ENCODE measurements at places on chromosomes 1 and 21.

GRCh38 chr1:67748630-67749029, 63.6 kb downstream of the GADD45A start:
- DNase-seq, result no peak

DNA sequence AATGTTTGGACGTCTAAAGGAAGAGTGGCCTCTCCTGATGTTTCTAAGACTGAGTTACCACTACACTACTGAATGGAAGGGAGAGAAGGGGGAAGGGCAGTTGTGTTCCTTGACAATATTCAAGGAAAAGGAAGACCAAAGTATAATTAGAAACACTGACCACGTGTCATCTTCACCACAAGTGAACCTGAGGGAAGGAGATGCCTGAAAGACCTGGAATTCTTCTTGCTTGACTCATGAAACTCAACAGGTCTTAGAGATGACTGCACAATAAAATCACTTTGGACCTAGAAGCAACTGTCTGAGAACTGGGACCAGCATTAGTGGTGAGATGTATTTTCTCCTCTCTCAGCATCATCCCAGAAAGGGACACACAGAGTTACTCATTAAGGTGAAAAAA, 56.7 kb downstream of the PTPN14 start:
- DNase-seq, result no peak

DNA sequence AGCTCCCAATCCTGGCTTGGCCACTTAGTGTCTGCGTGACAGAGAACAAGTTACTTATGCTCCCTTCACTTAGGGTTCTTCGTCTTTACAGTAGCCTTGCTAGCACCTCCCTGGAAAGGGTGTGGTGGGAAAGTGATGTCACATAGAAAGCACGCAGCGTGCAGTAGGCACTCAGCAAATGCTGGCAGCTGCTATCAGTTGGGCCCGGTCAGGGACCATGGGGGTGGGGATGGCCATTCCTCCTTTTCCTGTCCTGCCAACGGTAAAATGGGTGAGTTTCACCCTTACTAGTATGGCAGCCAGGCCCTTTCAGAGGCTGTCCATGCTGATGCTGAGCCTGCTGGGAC, 6.2 kb upstream of the KCNA10 start:
- DNase-seq, result no peak

DNA sequence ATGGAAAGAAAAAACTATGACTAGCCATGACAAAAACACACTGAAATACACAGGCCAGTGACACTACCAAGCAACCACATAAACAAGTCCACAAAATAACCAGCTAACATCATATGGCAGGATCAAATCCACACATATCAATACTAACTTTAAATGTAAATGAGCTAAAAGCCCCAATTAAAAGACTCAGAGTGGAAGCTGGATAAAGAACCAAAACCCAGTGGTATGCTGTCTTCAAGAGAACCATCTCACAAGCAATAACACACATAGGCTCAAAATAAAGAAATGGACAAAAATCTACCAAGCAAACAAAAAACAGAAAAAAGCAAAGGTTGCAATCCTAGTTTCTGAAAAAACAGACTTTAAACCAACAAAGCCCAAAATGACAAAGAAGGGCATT, 476.2 kb upstream of the BEND5 start:
- DNase-seq, result no peak

DNA sequence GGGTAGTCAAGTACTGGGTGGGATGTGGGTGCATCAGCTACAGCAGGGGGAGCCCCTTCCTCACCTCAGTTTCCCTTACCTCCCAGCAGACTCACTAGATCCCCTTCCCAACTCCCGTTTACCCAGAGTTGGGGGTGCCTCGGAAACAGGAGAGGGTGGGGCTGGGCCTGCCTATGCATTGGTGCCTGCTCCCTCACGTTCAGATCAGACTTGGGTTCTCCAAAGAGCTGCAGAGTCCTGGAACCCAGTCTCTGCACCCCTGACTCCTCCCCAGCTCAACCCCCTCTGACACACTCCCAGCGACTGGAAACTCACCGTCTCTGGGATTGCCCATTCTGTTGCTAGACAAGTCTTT, 6.0 kb downstream of the FOXO6 start:
- no peak for DNase-seq

DNA sequence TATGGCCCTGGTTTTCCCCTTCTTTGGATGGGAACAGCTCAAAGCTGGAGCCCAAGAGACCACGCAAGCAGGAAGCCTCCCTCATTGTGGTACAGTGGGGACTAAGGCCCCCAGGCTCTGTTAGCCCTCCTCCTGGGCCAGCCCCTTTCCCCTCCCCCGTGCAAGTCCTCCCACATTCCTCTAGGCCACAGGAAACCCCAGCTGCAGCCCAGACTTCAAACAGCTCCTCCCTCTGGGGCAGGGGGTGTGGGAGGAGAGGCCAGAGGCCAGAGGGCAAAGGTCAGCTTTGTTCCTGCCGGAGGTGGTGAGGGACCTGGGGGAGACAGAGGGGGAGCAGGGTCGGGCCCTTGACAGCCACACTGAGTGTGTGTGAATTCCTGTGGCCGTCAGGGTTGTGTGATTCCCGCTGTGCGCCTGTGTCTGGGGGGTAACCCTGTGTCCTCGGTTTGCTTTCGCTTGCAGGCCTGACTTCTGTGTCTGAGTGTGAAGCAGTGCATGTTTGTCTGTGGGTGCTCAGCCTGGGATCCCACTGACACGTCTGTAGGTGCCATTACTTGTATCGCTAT, 3.4 kb upstream of the AHDC1 start:
- DNase-seq, result no peak

DNA sequence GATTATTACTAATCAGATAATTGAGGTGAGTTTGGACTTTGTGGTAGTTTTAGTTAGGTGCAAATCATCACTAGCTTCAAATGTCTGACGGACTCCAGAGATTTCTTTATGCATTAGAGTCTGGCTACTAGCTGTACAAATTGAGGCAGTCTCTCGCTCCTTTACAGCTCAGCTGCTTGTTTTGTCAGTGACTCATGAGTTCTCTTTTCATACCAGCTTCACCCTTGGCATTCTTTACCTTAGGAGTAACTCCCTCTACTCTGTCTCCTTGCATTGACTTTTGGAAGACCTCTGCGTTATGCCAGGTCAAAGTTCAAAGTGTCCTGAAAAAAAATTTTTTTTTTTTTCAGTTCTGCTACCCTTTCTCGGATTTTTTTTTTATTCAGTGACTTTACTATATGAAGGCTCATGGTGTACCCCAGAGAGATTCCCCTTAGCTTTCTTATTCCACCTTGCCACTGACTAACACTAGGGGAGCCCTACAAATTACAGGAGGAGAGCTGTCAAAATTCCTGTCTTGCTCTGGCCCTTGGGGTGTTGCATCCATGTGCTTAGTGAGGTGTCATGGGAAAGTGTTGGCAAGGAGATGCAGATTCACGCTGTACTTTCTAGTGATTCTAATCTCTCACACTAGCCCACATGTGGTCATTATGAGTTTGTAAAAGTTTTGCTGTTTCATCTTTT, 576.6 kb downstream of the ADGRL2 start:
- no peak for DNase-seq

GRCh38 chr1:184061396-184062003, 10.0 kb downstream of the TSEN15 start:
- no peak for DNase-seq

GRCh38 chr1:62437273-62437940, 558 bp downstream of the USP1 start:
- DNase-seq, result no peak

DNA sequence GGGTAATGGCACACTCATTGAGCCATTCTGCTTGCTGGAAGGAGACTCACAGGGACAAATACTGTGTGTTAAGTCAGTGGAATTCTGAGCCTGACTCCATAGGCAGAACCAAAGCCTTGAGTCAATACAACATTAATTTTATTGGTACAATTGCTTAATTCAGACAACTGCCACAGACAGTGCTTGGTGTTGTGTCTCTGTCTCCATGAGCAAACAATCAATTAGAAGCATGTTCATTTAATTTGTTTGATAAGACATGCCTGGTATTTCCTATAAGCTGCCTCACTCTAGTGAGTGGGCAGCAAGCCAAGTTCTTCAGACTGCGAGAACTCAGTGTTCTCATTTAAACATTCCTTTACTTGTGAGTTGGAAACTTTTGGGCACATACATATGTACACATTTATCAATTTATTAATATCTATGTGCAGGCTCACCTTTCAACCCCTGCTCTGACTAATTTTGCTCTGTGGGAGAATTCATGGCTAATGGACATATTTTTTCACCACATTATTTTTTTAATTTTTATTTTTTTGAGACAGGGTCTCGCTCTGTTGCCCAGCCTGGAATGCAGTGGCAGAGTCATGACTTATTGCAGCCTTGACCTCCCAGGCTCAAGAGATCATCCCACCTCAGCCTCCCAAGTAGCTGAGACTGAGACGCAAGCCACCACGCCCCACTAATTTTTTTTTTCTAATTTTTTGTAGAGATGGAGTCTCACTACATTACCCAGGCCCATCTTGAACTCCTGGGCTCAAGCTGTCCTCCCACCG, 4.5 kb upstream of the SRSF10 start:
- no peak for DNase-seq

Measured in NCI-H1417 treated with DMSO at 0.1 percent for 48 hours (cell line).